ENCODE measurements at places on chromosomes 2 and 18.
A peak's percentile ranks its signal among the peaks of the same experiment; 100 is the strongest.

DNA sequence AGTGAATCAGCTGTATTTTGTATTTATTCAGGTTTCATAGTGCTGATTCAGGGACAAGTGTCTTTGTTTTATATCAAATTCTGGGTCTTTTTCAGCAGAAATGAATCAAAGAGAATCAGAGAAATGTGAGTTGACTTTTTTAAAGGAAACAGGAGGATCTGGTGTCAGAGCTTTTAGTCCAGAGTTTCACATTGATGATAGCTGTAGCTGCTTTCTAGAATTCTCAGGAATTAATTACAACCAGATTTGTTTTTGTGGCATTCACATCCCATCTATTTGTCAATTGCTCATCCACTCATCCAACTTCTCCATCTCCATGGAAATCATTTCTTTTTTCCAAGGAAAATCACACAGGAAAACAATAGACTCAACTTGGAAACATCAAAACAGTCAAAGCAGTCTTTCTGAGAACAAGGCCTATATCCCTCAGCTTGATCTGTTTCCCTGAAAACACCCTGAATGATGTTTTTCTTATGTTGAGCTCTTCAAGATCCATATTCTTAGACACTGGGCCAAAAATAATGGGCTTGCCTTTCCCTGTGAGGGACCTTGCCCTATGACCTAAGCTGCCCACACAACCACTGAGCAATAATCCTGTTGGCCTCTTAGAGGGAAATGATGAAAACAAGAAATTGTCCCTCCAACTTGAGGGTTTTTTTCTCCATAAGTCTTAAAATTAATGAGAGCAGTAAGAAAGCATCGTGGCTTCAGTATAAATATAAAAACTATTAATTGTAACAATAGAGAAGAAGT lies 249.5 kb upstream of the FN1 start:
- DNase-seq = no peak

- no peak for DNase-seq
These were observed 37.1 kb upstream of the TNFRSF11A start for GRCh38 chr18:62287781-62288664.

DNA sequence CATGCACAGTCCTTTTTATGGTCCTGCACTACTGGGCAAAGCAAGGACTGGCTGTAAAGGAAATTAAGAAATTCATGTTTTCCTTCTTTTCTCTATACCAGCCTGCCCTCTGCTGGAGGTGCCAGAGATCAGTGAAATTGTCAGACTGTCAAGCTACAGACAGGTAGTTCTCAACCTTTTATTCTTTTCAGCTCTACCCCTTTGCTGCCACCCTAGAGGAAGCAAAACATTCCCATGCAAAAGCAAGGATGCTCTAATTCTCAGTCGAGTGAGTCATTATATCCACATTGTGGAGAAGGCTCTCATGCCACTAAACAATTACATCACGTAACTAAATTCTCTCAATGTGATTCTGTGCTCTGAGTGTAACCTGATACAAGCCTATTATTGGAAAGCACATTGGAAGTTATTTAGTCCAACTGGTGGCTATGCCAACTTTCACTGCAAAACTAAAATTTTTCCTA lies 25.0 kb upstream of the RAPGEF4 start:
- DNase-seq = peak; percentile 72

- DNase-seq = peak; percentile 78
These were observed 175.7 kb upstream of the HAAO start for GRCh38 chr2:42967959-42968674.

DNA sequence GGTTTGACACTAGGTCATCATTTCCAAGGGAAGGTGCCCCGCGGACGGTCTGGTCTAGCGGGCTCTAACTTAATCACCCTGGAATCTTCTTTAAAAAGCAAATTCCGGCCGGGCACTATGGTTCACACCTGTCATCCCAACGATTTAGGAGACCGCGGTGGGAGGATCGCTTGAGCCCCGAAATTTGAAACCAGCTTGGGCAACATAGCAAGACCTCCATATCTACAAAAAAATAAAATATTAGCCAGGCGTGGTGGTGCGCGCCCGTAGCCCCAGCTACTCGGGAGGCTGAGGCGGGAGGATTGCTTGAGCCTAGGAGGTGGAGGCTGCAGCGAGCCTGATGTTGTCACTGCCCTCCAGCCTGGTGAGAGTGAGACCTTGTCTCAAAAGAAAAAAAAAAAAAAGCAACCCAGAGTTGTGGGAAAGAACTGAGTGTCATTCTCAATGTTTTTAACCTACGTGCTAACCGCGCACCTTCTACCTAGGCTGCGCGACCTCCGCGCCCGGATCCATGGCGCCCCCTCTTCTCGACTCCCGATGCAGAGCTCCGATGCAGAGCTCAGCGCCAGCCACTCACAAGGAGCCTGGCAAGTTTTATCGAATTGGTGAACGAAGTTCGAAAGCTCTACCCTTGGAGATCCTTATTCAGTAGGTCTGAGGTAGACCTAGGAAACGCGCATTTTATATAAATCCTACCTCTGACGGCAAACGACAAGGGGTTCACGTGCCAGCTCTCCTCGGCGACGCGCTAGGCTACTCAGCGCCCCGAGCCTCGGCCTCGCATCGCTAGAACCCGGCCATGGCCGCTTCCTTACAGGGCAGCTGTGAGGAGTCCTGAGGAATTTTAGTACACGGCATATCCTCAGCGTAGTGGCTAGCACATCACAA lies 888 bp upstream of the TWSG1 start:
- no peak for DNase-seq

DNA sequence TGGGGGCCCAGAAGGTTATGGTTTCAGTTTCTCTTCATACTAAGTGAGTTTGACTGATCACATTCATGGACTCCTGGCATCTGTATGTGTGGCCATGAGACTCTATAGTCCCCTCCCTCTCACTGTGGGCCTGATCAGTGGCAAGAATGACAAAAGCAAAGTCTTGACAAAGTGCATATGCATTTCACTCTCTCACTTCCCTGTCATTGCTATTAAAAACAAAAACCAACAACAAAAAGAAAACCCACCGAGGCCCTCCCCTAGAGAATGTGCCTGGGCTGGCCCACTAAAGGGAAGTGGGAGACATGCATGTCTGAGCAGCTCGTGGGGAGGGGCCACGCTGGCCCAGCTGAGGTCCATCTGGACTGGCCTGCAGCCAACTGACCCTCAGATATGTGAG lies 600.1 kb upstream of the RAB6C start:
- DNase-seq = no peak

DNA sequence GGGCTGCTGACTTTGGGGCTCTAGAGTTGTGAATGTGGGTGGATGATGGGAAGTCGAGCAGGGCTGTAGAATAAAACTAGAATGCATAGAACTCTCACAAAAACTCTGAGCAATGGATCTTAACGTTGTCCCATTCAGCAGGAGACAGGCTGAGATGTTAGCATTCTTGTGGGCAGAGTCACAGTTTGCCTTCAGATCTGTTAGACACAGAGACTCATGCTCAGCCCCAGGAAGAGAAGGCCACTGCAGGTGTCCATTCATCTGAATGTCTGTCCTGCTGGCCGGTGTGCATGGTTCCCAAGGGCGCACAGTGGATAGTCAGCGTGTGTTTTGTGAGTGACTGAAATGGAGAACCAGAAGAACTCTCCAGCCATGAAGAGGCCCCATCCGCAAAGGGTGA lies 111.3 kb downstream of the TSN start:
- no peak for DNase-seq

- DNase-seq = no peak
These were observed 52.1 kb downstream of the COPS8 start for GRCh38 chr2:237137626-237138323.

DNA sequence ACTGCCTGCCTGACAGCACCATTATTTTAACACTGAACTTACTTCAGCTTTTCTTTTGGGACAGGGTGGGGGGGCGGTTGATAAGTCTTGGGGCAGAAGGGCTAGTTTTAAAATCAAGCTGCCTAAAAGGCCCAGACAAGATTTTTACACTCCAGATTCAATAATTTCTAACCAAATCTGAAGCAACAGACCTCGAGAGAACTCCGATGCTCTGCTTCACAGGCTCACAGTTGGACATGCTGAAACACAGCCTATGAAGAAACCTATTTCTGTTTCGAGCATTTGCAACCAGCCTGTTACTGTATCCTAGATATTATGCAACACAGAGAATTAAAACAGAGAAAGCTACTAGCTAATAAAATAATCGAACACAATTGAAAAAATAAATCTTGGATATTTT lies 1.3 kb upstream of the MYT1L start:
- no peak for DNase-seq

- DNase-seq = no peak
These were observed 95.1 kb downstream of the SPTBN1 start for GRCh38 chr2:54551123-54551756.

- no peak for DNase-seq
These were observed 40.3 kb downstream of the TCF4 start for GRCh38 chr18:55547705-55548056.

DNA sequence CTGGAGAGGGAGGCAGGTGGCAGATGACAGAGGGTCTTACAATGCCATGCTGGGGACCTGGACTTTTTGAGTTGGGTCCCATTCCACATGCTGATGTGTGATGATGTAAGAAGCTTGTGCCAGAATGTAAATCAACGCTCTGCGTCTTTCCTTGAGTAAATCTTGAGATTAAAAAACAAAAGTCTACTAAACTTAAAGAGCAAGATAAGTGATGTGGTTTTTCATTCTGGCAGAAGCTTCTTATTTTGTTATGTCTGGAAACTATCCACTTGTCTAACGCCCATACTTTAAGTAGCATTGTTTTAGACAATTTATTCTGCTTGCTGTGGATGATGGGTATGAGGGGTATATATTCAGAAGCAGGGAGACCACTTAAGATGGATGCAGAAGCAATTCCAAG lies 94.5 kb downstream of the KCNS3 start:
- DNase-seq = no peak

GRCh38 chr2:28750316-28751251 lies 1.0 kb upstream of the PPP1CB start:
- no peak for DNase-seq

DNA sequence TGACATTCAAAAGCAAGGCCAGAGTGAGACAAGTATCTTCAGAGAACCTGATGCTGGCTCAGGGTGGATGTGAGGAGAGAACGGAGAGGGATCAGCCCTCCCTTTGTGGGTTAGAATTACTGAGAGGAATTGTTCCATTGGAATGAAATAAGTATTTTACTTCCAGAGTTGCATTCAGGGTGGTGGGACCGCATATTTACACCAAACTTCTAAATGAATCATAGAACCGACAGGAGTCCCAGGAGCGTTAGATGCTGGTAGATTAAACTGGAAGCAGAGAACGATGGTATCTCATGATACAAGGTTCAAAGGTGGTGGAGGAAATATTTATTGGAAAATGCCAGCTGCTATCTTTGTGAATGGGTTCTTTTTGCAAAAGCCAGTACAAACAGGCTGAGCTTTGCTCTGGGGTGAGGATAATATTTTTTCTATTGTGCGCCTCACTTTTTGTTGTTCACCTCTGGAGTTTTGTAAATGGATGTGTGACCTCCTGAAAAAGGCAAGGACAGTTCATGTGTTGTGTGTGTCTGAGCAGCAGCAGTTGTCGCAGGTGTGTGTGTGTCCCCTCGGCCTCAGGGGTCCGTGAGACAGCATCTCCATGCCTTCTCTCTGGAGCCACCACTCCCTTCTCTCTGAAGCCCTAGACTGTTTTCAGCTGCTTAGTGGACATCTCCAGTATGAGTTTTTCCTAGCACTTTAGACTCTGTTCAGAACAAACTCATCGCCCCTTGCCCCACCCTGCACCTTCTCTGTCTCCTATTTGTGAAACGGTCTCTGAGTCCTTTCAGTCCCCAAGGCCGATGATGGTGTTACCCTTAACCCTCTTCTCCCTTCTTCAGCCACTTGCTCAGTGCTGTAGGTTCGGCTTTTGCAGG lies 17.8 kb downstream of the MTCL1 start:
- DNase-seq = no peak

DNA sequence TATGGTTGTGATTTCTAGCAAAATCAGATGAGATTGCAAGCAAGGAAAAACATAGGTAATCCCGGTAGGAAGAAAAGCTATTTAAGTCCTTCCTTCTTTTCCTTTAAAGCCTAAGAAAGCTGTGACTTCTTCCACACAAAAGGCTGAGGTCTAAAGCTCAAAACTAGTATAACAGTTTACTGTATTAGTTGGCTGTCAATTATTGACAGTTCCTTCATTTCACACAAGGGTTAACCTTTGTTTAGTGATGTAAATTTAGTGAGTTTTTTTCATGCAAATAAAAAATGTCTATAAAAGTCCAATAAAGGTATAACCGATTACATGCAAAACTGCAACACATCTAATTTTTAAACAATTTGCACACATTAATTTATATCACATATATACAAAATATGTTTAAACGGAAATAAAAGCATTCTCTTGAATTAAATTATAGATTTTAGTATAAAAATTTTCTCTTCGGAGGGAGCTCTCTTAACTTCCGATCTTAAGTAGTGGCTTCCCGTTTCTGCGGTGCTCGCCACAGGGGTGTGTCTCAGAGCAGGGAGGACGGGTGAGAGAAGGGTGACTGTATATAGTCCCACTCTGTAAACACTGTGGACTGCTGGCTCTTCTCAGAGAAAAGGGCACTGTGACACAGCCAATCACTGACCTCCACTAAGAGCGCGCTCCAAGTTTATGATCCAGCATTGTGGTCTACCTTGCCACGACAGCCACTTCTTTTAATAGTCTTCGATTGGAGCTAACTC lies 33.4 kb downstream of the TTR start:
- no peak for DNase-seq

GRCh38 chr2:71934595-71935261 lies 212.9 kb downstream of the CYP26B1 start:
- DNase-seq = no peak

DNA sequence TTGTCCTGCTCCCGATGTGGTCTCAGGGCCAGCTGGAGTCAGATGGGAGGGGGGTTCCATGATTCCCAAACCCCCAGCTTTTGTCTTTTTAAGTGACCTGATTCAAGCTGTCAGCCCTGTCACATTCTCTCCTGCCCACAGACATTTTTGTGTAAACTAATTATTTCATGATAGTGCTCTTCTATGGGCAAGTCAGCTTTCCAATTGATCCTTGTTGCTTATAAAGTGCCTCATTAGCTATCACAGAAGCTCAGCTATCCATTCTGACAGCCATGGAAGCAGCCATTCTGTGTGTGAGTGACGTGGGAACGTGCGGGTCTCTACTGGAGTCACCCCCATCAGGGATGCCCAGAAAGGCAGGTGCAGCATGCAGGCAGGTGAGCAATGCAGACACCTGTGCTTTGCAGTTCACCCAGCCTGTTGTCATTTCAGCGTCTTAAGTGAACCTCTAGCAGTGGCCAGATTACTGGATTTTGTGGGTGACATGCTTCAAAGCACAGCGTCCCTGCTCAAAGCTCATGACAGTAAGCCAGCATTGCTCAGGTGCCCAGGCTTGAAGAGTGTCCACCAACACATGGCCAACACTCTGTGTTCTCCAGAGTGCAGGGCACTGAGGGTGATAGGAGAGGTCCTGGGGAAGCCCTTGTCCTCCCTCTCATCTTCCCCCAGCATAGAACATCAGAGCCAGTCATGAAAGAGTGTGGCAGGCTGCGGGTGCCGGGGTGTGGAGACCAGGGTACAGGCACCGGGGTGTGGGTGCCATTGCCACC lies 162.1 kb upstream of the SH3BP4 start:
- DNase-seq = no peak

- no peak for DNase-seq
These were observed 35.1 kb upstream of the CDC42EP3 start for GRCh38 chr2:37706334-37707183.

Measured in HS-5 (cell line).